Natural killer cell treated with Interleukin-12 subunit alpha and Interleukin-12 subunit beta and Interleukin-15 and Interleukin-18, amount 100 ng/mL, for 72 hours (primary cell): ENCODE measurements at places on chromosomes 2 and 18. TPM values are rescaled to one million over a fixed set of nuclear protein-coding genes. Genes with fewer than 3 reads are reported as not detected.

- no peak for DNase-seq
Measured at GRCh38 chr2:46230115-46230571, 67.1 kb upstream of the EPAS1 start.

DNA sequence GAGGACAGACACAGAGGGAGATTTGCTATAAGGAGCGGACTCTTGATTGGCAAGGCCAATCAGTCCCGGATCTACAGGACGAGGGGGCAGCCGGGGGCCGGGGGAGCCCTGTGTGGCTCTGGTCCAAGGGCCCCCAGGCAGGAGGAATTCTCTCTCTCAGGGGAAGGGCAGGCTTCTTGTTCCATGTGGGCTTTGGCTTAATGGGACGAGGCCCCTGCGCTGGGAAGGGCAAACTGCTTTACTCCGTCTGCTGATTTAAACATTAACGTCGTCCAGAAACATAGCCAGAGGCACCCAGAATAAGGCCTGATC, 75.9 kb downstream of the TMEM18 start:
- no peak for DNase-seq

DNA sequence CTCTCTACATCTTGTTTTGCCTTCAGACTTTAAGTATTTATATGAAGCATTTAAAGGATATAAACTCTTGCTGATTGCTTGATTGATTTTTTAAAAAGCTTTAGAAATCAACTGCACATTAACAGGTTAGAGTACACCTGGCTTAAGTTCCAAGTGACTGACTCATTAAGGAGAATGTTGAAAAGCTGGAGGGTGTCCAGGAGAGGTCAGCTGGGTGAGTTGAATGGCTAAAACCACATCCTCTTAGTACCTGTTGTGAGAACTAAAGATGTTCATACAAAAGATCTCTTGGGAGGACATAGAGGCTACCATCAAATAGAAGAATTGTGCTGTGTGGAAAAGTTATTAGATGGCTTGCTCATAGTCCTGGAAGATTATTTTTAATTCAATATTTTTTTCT, 206.8 kb downstream of the TXNL1 start:
- no peak for DNase-seq

DNA sequence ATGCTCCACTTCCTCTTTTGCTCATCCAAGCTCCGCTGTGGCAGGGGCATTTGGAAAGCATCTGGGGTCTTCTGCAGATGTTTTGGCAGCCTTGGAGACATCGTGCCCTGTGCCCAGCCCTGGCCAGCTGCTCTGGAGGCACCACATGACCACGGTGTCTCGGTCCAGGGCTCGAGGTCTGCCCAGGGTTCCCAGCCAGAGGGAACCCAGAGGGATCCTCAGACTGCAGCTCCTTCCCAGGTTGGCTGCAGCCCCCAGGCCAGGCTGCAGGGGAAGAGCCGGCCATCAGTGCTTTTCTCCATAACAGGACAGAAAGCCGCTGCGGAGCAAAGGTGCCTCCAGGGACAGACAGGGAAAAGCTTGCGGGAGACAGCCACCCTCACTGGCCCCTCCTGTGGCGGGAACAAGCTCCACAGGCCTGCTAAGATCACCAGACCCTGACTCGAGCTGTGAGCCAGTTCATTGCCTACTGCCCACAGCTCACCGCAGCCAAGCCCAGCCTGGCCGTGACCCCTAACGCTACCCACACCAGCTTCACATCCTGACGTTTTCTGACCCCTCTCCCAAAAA, 74.7 kb downstream of the SMAD7 start:
- DNase-seq, result peak; percentile 54

DNA sequence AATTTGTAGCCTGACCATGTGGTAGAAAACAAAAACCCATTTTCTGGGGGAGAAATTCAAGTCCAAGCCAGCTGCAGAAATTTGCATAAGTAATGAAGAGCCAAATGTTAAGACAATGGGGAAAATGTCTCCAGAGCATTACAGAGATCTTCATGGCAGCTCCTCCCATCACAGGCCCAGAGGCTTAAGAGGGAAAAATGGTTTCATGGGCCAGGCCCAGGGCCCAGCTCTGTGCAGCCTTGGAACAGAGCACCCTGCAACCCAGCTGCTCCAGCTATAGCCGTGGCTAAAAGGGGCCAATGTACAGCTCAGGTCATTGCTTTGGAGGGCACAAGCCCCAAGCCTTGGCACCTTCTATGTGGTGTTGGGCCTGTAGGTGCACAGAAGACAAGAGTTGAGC, 69.1 kb upstream of the TSPYL6 start:
- no peak for DNase-seq

GRCh38 chr18:7926526-7926925, 359.4 kb downstream of the PTPRM start:
- DNase-seq, result no peak

MOGAT1 gene
- total RNA-seq, result not detected

RPRD1A gene
- total RNA-seq, result 38.6 TPM

- DNase-seq, result no peak
Measured at GRCh38 chr2:218418717-218419458, at the start of gene VIL1. Gene VIL1 (plus strand): TSS chr2:218419123. CDS start chr2:218423779, 4,656 bp downstream.

- DNase-seq, result no peak
Measured at GRCh38 chr2:50953021-50953420, 78.9 kb downstream of the NRXN1 start.

GRCh38 chr18:12405066-12405465, 2.7 kb upstream of the PRELID3A start:
- no peak for DNase-seq

C2orf92 gene
- total RNA-seq, result 8.6 TPM

GRCh38 chr2:2646433-2647051, 315.5 kb upstream of the MYT1L start:
- DNase-seq, result peak; percentile 28

- DNase-seq, result no peak
Measured at GRCh38 chr18:57432140-57432539, 3.0 kb upstream of the ONECUT2 start.

C2orf78 gene
- not detected for total RNA-seq

GRCh38 chr2:219698748-219699439, 71.5 kb downstream of the SLC4A3 start:
- DNase-seq, result no peak

DNA sequence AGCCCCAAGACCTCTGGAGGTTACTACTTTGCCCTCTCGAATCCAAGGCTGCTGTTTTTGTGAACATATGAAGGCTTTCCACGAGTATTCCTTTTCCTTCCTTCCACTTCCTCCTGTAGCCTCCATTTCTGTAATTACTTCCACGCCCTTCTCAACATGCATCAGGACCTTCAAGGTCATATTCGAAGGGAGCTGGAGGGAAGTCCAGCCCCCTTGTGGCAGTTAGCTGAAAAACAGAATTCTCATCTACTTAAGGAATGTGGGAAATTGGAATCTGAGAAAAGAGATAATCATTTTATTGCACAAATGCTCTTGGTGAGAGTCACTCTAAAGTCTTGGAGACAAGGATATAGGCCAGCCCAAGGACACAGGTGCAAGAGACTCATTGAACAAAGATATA, 1000.2 kb downstream of the TDRD15 start:
- no peak for DNase-seq

PDIA6 gene
- total RNA-seq, result 214 TPM

REG3A gene
- total RNA-seq, result not detected

VWC2L gene
- total RNA-seq, result not detected

GRCh38 chr18:79283131-79283810, 112.5 kb upstream of the NFATC1 start:
- DNase-seq, result no peak

GRCh38 chr2:75088791-75089190, 110.5 kb downstream of the TACR1 start:
- DNase-seq, result no peak

PSD4 gene
- total RNA-seq, result 305 TPM

DNA sequence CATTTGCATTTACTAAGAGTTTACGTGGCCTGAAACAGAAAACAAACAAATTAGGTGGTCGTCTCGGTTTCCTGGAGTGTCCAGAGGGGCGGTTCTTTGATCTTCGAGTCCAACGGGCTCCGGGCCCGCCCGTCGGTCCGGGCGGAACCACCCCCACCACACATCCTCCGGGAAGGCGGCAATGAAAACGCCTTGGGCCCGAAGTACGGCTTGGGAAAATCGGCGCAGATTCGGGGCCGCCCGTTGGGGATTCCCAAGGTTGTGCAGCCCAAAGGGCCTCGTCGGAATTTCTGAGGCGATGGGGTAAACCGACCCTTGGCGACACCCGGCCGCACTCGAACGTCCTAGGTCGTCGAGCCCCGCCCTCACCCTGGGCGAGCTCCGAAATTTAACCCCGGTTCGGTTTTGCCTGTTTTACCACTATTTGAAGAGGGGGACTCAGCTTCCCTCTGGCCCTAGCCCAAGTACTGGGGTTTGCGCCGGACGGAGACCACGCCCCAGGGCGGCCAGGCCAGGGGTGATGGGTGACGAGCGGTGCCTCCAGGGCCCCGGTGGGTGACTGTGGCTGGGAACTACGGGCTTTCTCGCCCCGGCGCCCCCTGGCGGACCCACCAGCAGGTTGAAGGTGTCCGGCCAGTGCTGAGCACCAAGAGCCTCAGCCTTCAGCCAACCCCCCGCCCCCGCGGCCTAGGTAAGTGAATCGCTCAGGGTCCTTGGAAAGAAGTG, 1.9 kb upstream of the CFAP53 start:
- DNase-seq, result peak; percentile 90

DNA sequence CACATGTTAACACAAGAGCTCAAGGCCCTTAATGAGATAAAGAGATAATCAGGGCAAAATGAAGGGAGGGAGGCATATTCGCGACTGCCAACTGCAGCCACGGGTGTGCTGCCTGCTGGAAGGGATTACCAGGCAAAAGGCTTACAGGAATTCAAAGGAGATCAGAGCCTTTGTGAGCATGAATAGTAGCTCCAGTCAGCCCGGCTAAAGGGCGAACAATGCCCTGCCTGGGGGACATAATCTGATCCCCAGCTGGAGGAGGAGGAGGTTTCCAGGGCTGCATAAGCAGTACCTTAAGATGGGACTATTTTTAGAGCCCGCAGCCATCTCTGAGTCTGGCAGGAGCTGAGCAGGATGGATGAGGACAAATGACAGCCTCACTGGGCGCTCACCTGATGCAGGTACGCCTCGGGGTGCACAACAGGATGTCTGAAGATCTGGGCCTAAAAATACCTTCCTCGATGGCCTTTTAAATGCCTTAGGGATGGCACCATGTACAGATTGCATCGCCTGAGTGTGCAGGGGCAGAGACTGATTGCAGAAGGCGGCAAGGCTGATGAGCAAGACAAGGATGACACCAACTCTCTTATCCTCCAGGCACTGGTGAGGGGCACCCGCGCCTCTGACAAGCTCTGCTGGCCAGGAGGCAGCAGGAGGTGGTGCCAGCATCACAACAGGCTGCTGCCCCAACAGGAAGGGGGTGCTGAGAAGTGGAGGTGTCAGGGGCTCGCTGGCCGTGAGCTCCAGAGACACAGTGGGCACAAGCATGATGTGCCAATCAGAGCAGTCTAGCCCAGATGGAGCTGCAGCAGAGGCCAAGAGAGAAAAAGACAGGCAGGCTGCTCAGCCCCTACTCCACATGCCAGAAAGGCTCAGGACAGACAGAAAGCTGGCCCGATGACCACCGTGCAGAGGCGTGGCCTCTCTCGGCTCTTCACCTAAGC, 111.4 kb downstream of the EIPR1 start:
- DNase-seq, result no peak

DNA sequence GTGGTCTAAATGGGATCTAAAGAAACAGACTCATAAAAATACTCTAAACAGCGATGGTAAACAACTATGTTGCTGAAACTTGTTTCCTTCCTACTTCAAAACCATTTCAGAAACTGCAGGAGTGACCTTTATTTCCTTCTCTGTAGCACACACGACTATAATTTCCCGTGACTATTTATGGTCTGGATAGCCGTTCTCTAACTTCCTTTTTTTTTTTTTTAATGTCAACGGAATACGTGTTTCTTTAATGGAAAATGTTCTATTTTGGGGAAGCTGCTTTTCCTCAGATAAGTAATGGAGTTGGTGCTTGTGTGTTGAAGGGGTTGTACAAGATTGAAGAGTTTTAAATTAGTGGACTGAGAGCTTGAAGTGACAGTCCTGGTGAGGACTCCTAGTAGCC, 224.1 kb downstream of the PHLPP1 start:
- no peak for DNase-seq

DNA sequence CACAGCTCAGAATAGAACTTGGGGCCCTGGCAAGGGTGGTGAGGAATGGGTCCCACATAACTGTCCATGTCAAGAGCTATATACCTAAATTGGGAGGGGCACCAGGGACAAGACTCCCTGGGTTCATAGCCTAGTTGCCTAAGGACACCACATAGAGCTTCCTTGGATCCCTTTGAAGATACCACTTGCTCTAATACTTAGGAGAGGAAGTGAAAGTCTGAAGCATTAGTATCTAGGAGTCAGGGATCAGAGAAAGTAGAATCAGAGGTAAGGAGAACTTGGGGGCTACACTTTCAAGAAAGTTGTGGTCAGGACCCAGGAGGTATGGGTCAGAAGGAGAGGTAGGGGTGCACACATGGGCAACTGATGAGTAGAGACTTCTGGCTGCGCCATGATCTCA, 318.2 kb upstream of the SLC39A10 start:
- DNase-seq, result no peak

- DNase-seq, result no peak
Measured at GRCh38 chr2:190947711-190948251, 66.2 kb downstream of the STAT1 start.

CHRNG gene
- total RNA-seq, result not detected

DNA sequence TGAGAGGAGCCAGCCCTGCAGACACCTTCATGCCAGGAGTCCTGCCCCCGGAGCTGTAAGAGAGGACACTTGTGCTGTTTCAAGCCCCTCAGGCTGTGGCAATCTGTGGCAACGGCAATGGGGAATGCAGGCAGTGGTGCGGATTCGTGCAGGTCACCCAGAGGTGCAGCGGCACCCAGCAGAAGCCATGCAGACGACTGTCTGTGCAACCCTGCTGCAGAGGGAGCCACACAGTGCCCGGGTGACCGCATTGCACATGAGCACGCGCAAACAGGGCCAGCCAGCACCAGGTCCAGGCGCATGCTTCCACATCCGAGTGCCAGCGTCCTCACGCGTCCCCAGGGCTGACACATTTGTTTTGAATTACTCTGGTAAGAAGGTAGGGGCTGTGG, 84.8 kb upstream of the GPC1 start:
- DNase-seq, result no peak

ZNF804A gene
- not detected for total RNA-seq

GRCh38 chr2:191740759-191741158, 62.8 kb downstream of the NABP1 start:
- DNase-seq, result no peak

DNA sequence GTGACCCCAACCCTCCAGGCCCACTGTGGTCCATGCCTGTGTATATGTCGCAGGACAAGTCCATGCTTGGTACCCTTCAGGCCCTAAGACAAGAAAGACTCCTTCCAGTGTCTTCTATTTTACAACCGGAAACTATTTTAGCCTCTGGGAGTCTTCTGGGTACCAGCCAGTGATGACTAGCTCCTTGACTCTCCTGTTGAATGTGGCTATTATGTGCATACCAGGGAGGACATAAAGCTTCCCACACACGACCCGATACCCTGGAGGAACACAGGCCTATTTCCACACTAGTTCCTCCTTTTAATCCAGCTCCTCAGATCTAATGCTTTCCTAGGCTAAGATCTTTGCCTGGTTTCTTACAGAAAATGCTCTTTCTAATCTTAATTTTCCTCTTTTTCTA, 178.1 kb downstream of the NCKAP5 start:
- no peak for DNase-seq

- DNase-seq, result no peak
Measured at GRCh38 chr2:6310256-6311215, 555.2 kb downstream of the CMPK2 start.
